GM03348 (cell line): ENCODE measurements at places on chromosomes 1 and 21.

DNA sequence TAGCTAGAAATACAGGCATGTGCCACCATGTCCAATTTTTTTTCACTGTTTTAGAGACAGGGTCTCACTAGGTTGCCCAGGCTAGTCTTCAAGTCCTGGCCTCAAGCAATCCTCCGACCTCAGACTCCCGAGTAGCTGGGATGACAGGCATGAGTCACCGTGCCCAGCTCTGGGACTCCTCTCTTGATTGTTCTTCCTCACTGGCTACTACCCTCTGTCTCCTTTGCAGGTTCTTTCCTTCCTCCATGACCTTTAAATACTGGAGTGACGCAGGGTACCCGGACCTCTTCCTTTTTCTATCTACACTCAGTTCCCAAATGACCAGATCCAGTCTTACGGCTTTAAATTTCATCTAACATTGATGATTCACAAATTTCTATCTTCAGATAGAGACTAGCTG, 34.9 kb downstream of the ASH1L start:
- no peak for DNase-seq

DNA sequence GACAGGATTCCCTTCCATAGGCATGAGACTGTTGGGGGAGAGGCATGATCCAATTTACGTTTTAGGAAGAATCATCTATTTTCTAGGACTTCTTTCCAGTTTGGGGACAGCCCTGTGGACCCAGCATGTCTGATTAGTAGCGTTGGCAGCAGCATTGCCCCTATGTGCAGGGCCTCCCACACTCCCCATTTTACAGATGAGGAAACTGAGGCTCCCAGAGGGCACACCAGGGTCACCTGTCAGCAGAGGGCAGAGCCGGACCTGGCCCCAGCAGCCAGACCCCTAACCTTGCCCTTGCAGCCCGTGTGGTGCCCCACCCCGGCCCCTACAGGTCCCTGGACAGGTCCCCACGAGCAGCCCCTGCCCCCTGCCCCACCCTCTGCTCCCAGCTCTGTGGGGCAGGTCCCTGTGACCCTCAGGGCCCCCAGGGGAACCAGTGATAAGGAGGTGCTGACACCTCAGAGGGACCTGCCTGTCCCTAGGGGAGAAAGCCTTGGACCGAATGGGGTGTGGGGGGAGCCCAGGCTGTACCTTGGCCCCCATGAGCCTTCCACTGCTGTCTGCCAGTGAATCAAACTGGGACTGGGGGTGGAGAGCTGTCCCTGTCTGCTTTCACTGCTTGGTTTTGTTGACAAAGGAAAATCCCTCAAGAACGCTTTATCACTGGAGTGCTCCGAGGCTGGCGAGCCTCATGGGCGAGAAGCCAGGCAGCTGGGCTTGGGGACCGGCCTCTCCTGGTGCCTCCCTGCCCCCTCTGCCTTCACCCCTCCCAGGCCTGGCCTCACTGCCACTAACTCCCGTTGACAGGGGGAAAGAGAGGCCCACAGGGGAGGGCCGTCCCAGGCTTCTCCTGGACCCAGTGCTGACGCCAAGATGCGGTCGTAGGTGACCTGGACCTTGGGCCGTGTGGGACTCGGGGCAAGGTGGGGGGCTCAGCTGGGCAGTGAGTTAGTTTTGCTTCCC, 39.4 kb upstream of the CCDC27 start:
- DNase-seq: no peak

DNA sequence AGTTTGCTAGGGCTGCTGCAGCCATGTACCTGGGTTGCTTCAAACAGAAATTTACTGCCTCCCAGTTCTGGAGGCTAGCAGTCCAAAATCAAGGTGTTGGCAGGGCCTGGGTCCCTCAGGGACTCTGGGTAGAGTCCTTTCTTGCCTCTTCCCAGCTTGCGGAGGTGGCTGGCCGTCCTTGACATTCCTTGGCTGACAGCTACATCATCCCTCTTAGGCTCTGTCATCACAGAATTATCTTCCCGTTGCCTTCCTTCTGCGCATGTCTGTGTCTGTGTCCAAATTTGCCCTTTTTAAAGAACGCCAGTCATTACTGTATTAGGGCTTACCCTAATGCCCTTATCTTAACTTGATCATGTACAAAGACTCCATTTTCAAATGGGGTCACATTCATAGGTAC, 37.6 kb upstream of the PGBD5 start:
- no peak for DNase-seq

DNA sequence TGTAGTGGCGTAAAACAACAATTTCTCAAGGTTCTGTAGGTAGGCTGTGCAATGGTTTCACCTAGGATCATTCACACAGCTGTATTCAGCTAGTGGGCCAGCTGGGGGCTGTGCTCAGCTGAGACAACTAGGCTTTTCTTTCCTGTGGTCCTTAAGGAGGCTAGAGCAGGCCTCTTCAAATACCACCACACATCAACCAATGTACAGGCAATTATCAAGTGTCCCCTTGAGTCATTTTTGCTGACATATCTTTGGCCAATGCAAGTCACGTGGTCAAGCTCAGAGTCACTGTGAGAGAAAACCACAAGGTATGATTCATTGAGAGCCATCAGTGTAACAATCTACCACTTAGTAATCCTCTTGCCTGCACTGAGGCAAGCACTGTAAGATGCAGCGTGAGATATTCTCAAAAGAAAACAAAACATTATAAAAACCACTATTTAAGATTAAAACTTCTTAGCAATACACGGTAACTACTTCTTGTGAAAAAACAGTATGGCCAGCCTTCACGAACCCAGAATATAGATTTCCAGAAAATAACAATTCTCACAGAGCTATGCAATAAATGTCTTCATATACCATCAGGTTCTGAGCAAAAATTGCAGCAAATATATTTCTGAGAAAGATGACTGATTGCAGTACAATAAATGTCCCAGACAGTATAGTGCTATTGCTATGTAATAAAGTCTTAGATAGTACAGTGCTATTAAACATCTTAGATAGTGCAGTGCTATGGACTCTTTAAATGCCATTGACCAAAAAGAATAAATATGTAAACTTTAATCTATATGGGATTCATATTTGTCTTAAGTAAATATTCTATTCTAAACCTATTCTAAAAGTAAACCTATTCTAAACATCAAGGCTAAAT, 55.3 kb downstream of the NME7 start:
- peak; percentile 77 for DNase-seq

DNA sequence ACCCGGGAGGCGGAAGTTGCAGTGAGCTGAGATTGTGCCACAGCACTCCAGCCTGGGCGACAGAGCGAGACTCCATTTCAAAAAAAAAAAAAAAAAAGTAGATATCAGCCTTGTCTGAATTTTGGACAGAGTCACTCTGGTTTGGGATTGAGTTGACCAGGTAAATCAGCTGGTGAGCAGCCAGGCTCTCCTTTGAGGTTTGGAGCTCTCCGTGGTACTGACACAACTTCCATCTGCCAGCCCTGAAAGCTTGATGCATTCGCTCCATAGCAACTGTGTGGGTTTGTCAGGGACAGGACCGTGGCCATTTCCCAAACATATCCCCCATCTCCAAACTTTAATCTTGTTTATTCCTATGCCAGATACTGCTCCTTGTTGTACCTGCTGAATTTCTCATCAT, 155.2 kb downstream of the DMRTA2 start:
- DNase-seq: no peak

DNA sequence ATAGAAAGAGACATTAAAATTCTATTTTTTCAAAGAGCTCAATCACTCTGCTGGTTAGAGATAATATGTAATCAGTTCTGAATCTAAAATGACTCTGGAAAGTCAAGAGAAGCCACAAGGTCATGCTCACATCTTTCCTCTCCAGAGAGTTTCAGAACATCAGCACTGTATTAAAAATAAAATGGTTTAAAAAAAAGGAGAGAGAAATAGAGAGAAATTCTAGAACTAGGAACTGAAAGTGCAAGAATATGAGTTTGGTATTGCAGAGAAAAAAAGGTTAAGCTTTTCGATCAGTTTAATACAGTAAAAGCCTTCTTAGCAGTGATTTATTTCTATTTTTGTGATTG, 44.0 kb upstream of the DIPK1A start:
- DNase-seq: no peak

DNA sequence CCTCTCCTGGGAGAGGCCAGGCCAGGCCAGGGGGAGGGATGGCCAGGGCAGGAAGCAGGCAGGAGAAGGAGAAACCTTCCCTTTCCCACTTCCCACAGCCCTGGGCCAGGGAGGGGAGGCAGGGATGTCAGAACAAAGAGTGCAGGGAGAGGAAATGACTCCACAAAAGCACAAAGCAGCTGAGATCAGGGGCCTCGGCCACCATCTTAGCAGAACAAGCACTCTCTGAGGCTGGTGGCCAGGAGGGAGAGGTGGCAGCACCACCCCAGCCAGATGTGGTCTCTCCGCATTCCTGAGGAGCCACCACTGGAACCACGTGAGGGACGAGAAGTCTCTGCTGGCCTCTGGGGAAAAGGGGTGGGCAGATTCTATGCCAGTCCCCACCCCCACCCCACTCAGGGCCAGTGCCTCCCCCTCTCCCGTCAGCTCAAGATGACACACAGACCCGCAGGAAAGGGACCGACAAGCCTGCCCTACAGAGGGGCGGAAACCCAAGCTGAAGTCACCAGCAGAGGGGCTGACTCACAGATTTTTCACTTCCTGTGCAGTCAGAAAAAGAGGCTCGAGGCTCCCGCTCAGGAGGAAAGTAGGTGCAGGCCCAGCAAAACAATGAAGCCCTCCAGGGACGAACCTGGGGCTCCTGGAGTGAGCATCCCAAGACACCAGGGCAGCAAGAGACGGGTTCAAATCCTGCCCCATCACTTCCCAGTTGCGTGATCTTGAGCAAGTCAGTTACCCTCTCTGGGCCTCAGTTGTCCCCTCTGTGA, 24.1 kb upstream of the ALDH4A1 start:
- peak; percentile 94 for DNase-seq

DNA sequence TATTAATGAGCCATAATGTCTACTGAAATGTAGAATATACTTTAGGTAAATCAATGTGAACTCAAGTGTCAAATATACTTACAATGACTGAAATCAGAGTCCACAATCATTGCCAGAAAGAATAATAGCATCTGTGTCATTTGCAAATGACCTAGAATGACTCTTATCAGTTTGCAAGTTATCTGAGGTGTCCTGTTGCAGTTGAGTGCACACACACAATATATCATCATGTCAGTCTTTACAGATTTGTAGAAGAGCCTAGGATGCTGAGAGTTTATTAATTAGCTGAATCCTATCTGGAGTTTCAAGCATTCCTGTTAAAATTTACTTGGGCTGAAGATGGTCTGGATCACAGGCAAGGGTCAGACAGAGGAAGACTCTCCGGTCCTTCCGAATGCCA, 324.0 kb upstream of the GREM2 start:
- no peak for DNase-seq

GRCh38 chr1:93753791-93754763, 72.4 kb upstream of the BCAR3 start:
- peak; percentile 78 for DNase-seq

GRCh38 chr1:52592637-52593323, 9.4 kb upstream of the GPX7 start:
- no peak for DNase-seq

DNA sequence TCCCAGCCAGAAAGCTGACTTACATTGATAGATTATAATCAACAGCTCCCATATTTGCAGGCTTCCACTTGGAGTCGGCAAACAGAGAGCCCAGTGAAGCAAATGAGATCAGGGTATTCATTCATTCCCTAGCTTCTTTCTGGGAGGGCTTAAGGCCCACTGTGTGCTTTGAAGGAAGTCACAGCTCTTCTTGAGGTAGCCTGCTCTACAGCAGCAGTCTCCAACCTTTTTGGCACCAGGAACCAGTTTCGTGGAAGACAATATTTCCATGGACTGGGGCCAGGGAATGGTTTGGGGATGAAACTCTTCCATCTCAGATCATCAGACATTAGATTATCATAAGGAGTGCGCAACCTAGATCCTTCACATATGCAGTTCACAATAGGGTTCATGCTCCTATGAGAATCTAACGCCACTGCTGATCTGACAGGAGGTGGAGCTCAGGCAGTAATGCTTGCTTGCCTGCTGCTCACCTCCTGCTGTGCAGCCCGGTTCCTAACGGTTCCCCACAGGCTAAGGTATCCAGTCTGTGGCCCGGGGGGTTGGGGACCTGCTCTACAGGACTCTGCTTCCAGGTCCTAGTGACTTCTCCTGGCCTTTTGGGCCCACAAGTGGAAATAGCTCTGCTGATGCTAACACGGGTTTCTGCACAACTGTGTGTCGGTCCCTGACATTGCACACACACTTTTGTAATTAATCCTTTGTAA, 13.7 kb upstream of the ADAM30 start:
- DNase-seq: no peak

DNA sequence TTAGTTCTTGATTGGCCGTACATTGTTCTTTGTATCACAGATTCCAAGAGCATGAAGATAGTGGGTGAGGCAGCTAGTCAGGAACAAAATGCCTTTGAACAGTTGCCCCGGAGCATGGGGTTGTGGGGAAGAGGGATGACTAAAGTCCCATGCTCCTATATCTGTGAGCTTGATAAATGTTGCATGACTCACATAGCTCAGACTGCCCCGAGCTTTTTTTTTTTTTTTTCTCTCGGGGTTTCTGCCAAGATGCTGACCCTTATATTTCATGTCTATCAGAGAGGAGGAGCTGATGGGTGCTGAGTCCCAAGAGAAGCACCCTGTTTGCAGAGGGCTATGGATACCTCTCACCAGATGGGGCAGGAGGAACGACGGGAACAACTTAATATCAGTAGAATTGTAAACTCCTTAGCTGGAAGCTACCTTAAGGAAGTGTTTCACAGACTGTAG, 40.6 kb downstream of the SRRM1 start:
- DNase-seq: peak; percentile 84

GRCh38 chr1:228373004-228373680, 33.5 kb downstream of the TRIM11 start:
- no peak for DNase-seq

GRCh38 chr21:25175938-25176337, 431.3 kb downstream of the MRPL39 start:
- no peak for DNase-seq

GRCh38 chr1:179353546-179353945, 12.2 kb upstream of the AXDND1 start:
- DNase-seq: peak; percentile 33

DNA sequence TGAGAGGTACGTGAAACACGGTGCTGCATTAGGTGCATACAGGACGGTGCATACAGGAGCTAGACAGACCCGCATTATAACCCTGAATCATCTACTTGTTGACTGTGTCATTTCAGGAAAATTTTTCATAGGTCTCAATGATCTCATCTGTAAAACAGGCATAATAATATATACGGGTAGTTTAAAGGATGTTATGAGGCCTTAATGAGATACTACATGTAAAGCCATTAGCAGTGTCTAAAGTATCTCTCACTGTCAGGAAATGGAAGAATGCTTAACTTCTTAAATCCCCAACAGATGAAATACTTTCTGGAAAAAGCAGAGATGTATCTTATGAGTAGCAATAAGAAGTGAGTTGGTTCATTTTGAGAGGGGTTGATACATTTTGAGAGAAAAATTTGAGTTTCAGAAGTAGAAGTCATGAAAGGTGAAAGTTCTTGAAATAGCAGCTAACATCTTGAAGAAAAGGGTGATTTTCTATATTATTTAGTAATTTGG, 669.6 kb downstream of the PTPRC start:
- no peak for DNase-seq
